ENCODE measurements at places on chromosomes 1 and 21.

- DNase-seq, result no peak
Measured at GRCh38 chr21:28263974-28264373, 728.7 kb downstream of the LTN1 start.

DNA sequence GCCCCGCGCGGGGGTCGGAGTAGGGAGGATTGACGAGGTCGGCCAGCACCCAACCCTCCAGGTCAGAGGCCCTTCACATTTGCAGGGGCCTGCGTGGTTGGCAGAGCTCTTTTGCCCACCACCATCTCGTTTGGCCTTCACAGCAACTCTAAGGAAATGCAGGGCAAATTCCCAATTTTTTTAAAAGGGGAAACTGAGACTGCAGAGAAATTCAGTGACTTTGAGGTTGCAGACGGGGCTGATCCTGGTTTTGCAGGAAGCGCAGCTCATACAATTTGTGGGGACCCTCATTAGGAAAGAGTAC, 430 bp upstream of the ACBD3 start:
- DNase-seq, result no peak

- DNase-seq, result no peak
Measured at GRCh38 chr1:38576241-38576640, 283.3 kb downstream of the RRAGC start.

DNA sequence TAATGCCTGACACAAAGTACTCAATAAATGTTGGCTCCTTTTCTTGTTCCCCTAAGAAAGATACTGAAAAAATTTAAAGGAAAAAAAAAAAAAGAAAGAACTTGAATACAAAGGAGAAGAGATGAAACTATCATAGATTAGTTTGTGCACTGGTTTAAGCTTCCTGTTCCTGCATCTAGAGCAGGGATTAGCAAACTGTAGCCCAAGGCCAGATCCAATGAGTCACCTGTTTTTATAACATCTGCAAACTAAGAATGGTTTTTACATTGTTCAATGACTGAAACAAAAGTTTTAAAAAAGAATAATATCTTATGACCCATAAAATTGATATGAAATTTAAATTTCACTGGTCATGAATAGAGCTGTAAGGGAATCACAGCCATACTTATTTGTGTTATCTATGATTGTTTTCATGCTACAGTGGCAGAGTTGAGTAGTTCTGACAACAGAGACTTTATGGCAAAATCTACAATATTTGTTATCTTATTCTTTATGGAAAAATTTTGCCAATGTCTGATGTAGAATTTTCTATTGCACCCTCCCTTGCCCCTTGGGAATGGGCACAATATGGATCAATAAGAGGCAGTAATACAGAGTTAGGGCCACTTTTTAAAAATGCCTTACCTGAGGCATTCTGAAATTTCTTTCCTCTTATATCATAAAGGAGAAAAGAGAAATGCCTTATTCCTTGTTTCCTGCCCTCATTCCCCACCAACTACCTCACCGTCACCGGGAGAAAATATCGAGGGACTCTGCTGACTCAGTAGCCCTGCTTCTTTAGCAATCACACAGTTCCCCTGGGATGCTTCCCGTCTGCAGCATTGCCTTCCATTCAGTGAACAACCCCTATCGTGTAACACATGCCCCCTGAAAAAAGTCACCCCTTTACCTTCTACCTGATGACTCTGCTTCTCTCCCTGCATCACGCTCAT, 50.6 kb downstream of the WDR64 start:
- no peak for DNase-seq

- DNase-seq, result no peak
Measured at GRCh38 chr1:98201666-98202081, 280.8 kb upstream of the DPYD start.
